Stimulated activated CD4-positive, alpha-beta T cell treated with anti-CD3 and anti-CD28 coated beads, TNF-alpha, amount 100 ng/mL, for 24 hours (primary cell): ENCODE measurements at places on chromosomes 6 and 20.

DNA sequence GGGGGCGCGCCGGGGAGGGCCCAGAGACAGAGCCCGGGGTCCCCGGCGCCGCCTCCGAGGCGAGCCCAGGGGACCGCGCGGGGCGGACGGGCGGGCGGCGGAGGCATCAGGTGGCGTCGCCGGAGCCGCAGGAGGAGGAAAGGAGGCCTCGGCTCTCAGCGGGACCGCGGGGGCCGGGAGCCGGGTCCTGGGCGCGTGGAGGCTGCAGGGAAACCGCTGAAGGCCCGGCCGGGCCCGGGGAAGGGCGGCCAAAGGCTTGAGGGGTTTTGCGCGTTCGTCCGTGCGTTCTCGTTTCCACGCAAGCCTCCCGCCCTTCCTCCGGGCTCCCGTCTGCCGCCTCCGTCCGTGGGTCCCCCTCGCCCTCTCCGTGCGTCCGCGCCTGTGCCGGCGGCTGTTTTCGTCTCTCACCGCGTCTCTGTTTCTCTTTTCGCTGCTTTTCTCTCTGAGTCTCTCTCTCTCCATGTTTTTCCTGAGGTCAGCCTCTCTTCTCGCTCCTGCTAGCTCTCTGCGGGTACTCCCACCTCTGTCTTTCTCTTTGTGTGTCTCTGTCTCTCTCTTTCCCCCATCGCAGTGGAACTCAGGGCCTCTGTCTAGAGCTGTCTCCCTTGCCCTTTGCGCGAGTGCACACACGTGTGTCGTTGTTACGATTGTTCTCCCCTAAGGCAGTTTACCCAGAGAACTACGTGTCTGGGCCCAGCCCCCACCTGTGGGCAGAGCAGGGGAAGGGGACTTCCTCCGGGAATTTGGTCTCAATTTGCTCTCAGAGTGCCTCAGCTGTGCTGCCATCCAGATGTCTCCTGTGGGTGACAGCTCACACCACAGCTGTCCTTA lies 2.1 kb downstream of the IRF4 start:
- no peak for DNase-seq

GRCh38 chr6:25788305-25788922 lies 33.9 kb downstream of the SLC17A4 start:
- DNase-seq, result peak; percentile 4

DNA sequence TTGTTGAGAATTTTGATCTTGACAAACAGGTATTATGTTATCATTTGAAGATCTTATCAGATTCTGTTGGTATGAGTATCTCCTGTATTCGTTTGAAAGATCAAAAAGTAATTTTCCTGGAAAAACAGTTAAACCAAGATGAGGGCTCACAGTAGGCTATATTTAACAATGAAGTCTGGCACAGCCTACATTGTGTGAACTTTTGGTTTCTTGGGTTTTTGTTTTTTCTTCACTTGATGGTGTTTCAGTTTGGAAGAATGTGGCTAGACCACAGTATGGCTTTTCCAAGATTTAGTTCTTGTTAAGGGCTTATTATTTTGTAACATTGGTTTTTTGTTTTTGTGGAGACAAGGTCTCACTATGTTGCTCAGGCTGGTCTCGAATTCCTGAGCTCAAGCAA lies 306.4 kb downstream of the CDKAL1 start:
- no peak for DNase-seq

- DNase-seq, result no peak
These were observed 1.1 kb downstream of the EIF2S2 start for GRCh38 chr20:34110745-34111641.

DNA sequence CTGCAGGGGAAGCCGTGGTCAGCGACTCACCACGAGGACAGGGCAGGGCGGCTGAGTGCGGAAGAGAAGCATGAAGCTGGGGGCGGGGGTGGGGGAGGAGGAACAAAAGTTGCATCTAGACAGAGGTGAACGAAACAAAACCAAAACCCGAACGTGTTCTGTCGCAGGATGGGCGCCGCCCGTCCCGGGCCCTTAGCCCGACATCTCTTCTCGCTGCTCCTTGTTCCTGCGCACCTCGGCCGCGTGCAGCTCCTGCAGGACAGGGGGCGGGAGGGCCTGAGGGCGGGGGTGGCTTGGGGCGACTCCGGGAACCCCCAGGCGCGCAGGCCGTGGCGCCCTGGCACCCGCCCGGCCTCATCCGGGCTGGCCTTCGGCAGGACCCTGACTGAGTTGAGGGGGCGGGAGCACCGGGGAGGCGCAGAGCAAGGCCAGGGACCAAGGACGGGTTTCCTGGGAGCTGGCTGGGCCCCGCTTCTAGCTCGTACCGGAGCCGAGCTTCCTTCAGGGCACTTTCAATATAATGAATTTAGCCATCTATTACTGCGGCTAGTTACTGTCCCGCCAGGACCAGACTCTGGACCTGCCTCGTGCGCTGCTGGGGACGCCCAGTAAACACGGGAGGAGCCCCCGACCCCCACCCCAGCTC lies 12.0 kb downstream of the STMN3 start:
- peak; percentile 52 for DNase-seq

- no peak for DNase-seq
These were observed 175.6 kb upstream of the PDE7B start for GRCh38 chr6:135675862-135676261.

DNA sequence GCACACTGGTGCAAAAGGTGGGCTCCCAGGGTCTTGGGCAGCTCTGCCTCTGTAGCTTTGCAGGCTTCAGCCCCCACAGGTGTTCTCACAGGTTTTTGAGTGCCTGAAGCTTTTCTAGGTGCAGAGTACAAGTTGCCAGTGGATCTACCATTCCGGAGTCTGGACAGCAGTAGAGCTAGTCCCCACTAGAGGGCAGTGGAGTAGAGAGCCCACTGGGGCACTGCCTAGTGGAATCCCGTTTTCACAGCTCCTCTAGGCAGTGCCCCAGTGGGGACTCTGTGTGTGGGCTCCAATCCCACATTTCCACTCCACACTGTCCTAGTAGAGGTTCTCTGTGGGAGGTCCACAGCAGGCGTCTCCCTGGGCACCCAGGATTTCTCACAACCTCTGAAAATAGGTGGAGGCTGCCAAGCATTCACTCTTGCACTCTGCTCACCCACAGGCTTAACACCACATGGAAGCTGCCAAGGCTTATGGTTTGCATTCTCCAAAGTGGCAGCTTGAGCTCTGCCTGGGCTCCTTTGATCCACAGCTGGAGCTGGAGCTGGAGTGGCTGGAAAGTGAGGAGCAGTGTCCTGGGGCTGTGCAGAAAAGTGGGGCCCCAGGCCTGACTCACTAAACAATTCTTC lies 86.3 kb upstream of the PROKR2 start:
- no peak for DNase-seq

GRCh38 chr6:11772109-11772825 lies 6.3 kb downstream of the ADTRP start:
- DNase-seq, result no peak

- DNase-seq, result no peak
These were observed 41.5 kb downstream of the MAN1A1 start for GRCh38 chr6:119308048-119308570.

DNA sequence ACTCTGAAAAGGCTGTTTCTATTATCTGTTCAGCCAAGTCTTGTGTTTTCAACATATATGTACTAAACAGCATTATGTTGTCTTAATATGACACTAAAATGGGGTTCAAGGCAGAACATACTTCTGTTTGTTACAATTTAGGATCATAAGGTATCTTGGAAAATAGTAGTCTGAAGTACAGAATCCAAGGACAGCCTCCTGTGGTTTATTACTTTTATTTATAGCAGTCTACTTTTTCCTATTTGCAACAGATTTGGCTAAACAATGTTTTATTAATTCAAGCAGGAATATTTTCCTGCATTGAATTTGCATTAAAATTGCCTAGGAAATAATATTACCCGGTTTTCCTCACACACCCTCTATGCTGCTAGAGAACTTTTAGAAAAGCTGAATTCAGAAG lies 67.7 kb downstream of the PLEKHG1 start:
- no peak for DNase-seq

DNA sequence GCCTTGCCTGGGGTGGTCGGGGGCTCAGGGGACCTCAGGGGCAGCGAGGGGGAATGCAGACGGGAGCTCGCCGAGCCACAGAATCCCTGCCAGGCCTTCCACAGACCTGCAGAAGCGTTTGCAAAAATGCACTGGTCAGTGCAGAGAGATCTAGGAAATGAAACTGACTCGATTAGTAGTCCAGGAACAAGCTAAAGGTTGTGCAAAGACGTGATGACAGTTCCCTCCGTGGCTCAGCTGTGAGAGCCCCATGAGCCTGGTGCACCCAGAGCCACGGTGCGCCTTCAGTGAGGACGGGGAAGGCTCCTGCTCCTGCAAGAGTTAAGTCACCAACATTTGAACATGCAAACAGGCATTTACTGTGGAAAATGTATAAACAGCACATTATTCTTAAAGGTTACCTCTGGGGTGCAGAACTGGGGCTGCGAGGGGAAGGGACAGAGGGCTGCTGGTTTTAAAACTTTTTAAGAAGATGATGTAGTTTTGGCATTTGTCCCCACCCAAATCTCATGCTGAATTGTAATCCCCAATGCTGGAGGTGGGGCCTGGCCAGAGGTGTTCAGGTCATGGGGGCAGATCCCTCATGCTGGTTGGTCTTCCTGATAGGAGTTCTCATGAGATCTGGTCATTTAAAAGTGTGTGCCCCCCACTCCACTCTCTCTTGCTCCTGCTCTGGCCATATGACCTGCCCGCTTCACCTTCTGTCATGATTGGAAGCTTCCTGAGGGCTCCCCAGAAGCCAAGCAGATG lies 147.3 kb downstream of the DLL1 start:
- DNase-seq, result no peak

GRCh38 chr6:95087394-95088097 lies 489.8 kb upstream of the MANEA start:
- DNase-seq, result no peak

DNA sequence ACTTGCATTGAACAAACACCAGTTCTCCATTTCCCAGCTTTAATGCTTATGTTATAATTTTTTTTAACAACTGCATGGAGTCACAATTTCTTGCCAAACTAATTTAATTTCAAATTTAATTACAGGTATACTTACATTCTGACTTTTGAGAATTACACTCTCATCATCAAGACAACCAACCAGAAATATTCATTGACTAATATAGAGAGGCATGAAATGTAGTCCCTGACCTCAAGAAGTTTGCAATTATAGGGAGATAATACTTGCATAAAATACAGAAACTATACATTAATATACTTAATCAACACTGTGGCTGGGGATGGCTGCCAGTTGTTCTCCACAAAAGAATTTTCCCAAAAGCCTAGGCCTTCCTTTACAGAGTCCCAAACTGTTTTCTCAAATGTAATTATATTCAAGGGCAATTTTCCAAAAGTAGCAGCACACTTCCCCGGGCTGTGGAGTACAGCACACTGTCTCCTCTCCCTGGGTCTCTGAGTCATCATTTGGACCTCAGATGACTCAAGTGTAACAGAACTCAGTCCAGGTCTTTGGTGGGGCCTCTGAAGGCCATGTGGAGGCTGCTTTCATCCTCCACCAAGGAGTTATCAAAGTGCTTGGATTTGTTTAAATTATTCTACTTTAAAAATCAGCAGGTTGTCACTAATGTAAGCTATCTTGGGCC lies 114.1 kb downstream of the KIF16B start:
- no peak for DNase-seq

DNA sequence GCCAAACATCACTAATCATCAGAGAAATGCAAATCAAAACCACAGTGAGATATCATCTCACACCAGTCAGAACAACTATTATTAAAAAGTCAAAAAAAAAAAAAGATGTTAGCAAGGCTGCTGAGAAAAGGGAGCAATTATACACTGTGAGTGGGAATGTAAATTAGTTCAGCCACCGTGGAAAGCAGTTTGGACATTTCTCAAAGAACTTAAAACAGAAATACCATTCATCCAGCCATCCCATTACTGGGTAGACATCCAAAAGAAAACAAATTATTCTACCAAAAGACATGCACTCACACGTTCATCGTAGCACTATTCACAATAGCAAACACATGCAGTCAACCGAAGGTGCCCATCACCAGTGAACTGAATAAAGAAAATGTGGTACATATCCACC lies 213.9 kb downstream of the TTLL2 start:
- DNase-seq, result no peak

DNA sequence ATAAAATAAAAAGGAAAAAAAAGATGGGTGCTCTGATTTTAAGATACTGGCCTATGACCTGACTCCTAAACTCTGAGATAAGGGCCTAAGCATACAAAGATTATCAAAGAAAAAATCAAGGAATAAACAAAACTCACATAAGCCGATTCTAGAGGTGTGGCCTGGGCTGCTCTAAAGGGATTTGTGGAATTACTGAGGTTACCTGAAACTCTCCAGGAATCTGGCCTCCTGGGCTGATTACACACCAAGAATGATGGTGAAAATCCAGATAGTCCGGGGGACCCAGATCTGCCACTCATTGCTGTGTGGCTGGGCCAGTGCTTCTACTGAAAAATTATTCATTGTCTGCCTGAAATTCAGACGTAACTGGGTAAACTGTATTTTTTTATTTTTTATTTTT lies 122.7 kb upstream of the RNF24 start:
- no peak for DNase-seq

DNA sequence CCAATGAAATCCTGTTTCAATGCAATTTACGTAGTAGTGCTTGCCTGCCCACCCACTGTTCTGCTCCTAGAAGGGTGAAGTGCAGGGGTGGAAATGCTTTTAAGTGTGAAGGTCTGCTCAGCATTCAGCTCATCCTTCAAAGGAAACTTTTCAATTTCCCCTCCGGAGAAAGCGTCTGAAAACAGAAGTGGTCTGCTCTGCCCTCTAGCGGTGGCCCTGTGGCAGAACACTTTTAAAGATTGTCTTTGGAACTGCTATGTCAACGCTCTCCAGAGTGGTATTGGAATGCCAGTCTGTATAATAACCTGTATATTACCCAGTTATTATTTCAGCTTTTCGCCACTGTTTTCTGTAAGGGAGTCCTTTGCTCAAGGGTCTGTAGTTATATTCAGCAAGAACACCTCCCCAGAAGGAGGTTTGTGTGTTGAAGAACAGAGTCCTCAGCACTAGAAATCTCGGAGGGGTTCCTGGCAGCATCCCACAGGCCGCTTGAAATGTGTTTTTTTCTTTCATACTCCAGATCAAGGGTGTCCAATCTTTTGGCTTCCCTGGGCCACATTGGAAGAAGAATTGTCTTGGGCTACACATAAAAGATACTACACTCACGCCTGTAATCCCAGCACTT lies 63.1 kb upstream of the KLHL31 start:
- peak; percentile 24 for DNase-seq

- DNase-seq, result no peak
These were observed 326.6 kb downstream of the NRN1 start for GRCh38 chr6:5680095-5680494.

DNA sequence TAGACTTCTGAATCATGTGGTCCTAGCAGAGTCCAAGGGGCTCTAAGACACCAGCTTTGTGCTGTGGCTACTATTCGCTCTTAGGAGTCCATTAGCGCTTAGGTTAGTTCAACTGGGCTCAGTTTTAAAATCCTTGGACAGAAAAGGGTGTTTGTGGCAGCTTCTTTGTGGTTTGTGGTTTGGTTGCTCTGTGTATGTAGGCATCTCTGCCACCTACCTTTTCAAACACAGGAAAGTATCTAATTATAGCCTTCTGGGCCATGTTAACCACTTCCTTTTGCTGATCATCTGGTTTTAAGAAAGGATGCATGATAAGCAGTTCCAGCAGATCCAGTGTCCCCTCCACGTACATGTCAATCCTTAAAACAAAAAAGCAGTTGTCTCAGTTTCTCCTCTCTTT lies 10.8 kb downstream of the GSTA4 start:
- no peak for DNase-seq
